ENCODE measurements at places on chromosomes 12 and 14. TPM values are rescaled to one million over a fixed set of nuclear protein-coding genes. Genes with fewer than 3 reads are reported as not detected.

Gene TBC1D30
- total RNA-seq: 11.6 TPM

Gene TMEM52B
- not detected for total RNA-seq

Gene PLEKHD1
- total RNA-seq: not detected

Gene TMCC3
- total RNA-seq: 15.7 TPM

All from Peyer's patch (tissue), 4 donors.